Activated T-cell treated with anti-CD3 and anti-CD28 coated beads, Interleukin-2, amount 50 U/mL, for 72 hours (primary cell): ENCODE measurements at places on chromosomes 2 and 18. TPM values are rescaled to one million over a fixed set of nuclear protein-coding genes. Genes with fewer than 3 reads are reported as not detected.
A peak's percentile ranks its signal among the peaks of the same experiment; 100 is the strongest.

- no peaks in the 10 kb centered on the region for H3K27me3 ChIP-seq
- peaks cover 2% of the 10 kb centered on the region for H3K36me3 ChIP-seq
- H3K4me1 ChIP-seq = no peaks in the 10 kb centered on the region
- no peak overlapping the region for H3K4me3 ChIP-seq
- DNase-seq = no peak
Observed at GRCh38 chr2:160574468-160575140, 81.0 kb upstream of the RBMS1 start.

GRCh38 chr2:22360735-22361374 is 1024.1 kb upstream of the KLHL29 start:
- H3K27ac ChIP-seq = no peak overlapping the region
- no peaks in the 10 kb centered on the region for H3K4me1 ChIP-seq
- DNase-seq = no peak
- H3K4me3 ChIP-seq = no peak overlapping the region
- H3K27me3 ChIP-seq = no peaks in the 10 kb centered on the region

DNA sequence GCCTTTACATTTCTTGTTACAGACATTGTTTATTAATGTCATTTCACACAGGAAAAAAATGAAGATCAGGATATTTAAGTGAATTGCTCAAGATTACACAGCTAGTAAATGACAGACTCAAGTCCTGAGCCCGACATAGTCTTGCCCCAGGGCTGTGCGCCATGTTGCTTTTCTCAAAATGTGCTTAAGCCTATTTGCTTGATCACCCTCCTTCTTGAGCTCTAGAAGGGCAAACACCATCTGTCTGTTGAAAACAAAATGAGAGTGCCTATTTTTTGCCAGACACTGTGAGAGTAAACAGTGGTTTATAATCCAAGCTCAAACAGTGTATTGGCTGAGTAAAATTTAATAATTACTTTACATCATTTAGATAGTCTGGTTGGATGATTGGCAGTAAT is 34.8 kb upstream of the HNMT start:
- H3K27me3 ChIP-seq = no peaks in the 10 kb centered on the region
- no peak overlapping the region for H3K4me3 ChIP-seq
- H3K27ac ChIP-seq = no peak overlapping the region
- H3K4me1 ChIP-seq = no peaks in the 10 kb centered on the region
- no peak for DNase-seq
- H3K36me3 ChIP-seq = no peaks in the 10 kb centered on the region

GRCh38 chr2:199433204-199433832 is 24.4 kb downstream of the SATB2 start:
- DNase-seq = no peak
- H3K4me3 ChIP-seq = no peak overlapping the region
- H3K4me1 ChIP-seq = no peaks in the 10 kb centered on the region
- no peak overlapping the region for H3K27ac ChIP-seq

GRCh38 chr2:97653473-97653872 is 7.6 kb downstream of the COX5B start:
- H3K27me3 ChIP-seq = no peaks in the 10 kb centered on the region
- H3K4me3 ChIP-seq = no peak overlapping the region
- no peak for DNase-seq
- peaks cover 27% of the 10 kb centered on the region for H3K36me3 ChIP-seq
- peaks cover 31% of the 10 kb centered on the region for H3K4me1 ChIP-seq

GRCh38 chr2:43169099-43169945 is 57.1 kb downstream of the ZFP36L2 start:
- H3K27me3 ChIP-seq = no peaks in the 10 kb centered on the region
- no peak for DNase-seq
- H3K36me3 ChIP-seq = no peaks in the 10 kb centered on the region

GRCh38 chr18:46067438-46068007 is 4.5 kb downstream of the PSTPIP2 start:
- H3K27ac ChIP-seq = no peak overlapping the region
- H3K4me3 ChIP-seq = no peak overlapping the region
- H3K27me3 ChIP-seq = no peaks in the 10 kb centered on the region

DNA sequence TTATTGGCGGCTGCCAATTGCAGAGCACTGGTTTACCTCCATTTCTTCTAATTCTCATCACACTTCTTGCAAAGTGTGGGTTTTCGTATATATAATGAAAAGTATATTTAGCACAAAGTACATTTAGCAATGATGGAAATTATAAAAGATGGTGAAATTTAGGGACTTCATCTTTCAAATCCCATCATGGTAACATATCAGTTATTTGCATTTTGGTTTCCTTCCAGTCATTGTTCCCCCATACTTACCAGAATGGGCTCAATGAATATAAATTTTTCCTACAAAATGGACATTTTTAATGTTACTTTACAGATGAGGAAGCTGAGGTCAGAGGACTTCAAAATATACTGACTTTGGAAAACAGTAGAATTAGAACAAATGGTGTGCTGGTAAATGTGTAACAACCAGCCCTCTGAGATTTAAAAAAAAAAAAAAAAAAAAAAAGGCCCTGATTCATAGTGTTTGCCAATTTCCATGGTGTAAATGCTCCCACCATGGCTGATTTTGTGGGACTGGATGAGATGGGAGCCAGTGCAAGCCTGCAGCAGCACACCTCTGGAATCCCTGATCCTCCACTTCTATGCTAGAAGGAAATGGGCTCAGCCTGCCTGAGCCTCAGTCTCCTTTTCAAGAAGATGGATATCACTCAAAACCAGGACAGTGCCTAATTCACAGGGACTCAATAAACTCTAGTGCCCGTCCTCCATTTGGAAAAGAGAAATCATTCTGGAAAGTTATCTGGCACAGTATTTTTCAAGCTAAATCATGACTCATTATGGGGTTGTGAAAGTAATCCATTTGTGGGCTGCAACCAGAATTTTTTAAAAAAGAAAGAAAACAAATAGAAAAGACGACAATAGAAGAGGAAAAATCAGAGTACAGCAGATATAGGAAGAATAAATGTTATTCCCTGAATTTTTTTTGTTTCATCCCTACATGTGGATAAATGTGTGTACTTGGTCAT is 34.0 kb downstream of the LBH start:
- peaks cover 30% of the 10 kb centered on the region for H3K36me3 ChIP-seq
- no peak for DNase-seq
- H3K27me3 ChIP-seq = no peaks in the 10 kb centered on the region
- H3K27ac ChIP-seq = peak overlapping the region; percentile 98

DNA sequence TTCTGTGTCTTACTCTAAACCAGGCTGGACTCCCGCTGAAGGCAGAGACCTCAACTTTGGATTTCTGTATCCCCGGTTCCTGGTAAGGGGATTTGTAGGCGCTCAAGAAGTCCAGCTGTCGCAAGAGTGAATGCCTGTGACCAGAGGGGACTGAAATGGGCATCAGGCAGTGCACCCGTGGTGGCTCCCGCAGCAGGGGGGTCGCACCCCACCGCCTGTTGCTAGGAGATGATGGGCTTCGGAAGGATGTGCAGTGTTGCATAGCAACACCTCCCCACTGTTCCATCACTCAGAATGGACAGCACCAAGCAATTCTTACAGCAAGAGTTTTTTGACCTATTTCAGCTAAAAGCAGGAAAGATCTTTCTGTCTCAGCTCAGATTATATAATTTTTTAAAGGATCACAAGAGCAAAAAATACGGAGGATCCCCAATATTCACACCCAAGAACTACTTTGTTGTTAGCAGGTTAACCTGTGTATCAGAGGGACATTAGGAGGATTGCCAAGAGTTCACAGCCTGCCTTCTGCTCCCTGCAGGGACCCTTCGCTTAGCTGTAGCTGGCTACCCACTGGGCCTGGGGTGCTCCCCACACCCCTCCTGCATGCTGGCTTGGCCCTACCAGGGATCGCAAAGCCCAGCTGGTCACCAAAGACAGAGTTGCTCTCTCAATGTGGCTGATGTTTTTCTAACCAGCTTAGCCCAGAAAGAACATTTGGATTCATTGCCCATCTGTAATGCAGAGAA is 63.8 kb downstream of the SOWAHC start:
- no peak overlapping the region for H3K27ac ChIP-seq
- no peak for DNase-seq
- H3K27me3 ChIP-seq = peaks cover 22% of the 10 kb centered on the region

GRCh38 chr18:7579176-7579917 is 12.2 kb downstream of the PTPRM start:
- H3K27ac ChIP-seq = no peak overlapping the region
- H3K36me3 ChIP-seq = no peaks in the 10 kb centered on the region
- H3K27me3 ChIP-seq = peaks cover 5% of the 10 kb centered on the region
- H3K4me1 ChIP-seq = no peaks in the 10 kb centered on the region
- no peak overlapping the region for H3K4me3 ChIP-seq
- DNase-seq = no peak

GRCh38 chr2:240704651-240705050 is 13.0 kb downstream of the AQP12A start:
- peaks cover 13% of the 10 kb centered on the region for H3K4me1 ChIP-seq
- H3K27ac ChIP-seq = peak overlapping the region; percentile 83
- peak overlapping the region; percentile 60 for H3K4me3 ChIP-seq

- no peak overlapping the region for H3K4me3 ChIP-seq
- H3K4me1 ChIP-seq = no peaks in the 10 kb centered on the region
- no peak overlapping the region for H3K27ac ChIP-seq
- no peak for DNase-seq
- peaks cover 20% of the 10 kb centered on the region for H3K27me3 ChIP-seq
- no peaks in the 10 kb centered on the region for H3K36me3 ChIP-seq
Observed at GRCh38 chr2:191815010-191815409, 31.9 kb downstream of the CAVIN2 start.

DNA sequence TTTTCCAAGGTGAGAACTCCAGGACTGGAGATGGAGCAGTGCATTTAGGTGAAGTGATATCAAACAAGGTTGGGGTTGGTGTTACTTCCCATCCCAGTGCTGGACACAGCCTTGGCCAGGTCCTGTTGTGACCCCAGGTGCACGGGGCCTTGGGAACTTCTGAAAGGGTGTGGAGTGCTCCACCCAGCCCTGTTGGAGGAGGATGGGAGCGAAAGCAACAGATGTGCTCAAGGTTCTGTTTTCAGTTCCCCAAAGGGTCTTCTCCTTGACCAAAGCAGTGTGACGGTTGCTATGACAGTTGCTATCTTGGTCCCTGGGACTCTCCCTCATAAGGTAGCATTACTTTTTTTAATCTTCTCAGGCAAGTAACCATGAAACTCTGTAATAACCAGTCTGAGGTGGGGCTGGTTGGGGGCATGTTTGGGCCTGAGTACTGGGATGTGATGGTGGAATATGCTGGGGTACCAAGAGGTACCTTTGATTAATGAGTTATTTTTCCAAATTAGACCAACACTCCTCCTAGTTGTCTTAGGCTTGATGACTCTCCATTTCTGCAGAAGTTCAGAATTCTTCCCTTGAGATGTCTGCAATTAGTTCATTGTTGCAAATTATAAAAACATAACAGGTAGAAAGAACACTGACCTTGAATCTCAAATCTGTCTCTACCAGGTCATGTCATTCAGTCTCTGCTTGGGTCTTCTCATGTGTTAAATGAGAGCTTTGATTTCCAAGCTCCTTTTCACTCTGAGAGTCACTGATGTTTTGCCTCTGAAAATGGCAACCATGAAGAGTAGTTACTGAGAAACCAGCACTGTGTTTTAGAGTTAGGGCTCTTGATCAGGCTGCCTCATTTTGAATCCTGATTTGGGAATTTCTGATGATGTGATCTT is 154.5 kb downstream of the RPIA start:
- no peaks in the 10 kb centered on the region for H3K4me1 ChIP-seq
- no peak overlapping the region for H3K4me3 ChIP-seq
- H3K27me3 ChIP-seq = peaks cover 8% of the 10 kb centered on the region
- no peaks in the 10 kb centered on the region for H3K36me3 ChIP-seq

DNA sequence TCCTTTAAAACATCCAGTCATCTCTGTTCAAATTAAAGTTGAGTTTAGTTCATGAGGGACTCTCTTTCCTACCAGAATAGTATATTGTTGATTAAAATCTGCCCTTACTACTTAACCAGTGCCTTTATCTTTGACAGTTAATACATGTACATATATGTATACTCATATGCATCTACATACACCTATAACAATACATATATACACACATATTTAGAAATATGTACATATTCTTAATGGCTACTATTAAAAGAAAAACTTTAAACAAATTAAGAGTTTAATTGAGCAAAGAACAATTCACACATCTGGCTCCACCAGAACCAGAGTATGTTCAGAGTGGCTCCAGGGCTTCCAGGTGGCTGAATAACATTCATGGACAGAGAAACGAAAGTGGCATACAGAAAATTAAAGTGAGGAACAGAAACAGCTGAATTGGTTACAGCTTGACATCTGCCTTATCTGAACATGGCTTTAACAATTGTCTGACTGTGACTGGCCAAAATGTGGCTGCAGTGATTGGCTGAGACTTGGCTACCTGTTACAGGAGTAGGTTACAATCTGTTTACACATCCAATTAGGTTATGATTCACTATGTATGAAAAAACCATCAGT is 38.8 kb downstream of the ZNF519 start:
- no peak for DNase-seq
- H3K27ac ChIP-seq = no peak overlapping the region
- no peaks in the 10 kb centered on the region for H3K36me3 ChIP-seq
- no peaks in the 10 kb centered on the region for H3K27me3 ChIP-seq

DNA sequence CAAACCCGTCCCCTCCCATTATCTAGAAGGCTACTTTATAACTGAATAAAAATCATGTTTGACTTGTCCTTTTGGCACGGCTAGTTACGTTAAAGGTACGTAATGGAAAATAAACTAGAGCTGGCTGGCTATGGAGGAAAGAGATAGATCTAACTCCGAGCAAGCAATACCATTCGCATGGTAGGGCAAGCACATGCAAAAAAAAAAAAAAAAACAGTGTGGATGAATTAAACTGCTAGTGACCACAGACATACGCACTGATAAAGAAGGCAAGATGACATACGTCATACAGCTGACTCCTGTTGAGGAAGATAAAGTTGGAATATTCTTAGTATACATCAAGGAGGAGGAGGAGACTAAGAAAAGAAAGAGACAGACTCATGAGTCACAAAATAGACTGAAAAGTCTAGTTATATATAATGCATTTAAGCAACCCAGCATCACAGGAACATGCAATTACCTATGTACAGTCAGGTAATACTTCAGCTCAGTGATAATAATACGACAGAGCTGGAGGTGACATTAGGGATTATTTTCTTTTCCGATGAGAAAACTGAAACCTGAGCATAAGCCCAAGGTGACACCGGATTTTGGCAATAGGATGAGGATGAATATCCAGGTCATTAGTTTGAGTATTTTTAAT is 37.9 kb upstream of the NARS1 start:
- H3K36me3 ChIP-seq = peaks cover 14% of the 10 kb centered on the region
- no peak overlapping the region for H3K4me3 ChIP-seq
- no peaks in the 10 kb centered on the region for H3K27me3 ChIP-seq

SLC19A3 gene
- total RNA-seq = not detected

ABCB11 gene
- not detected for total RNA-seq

CHRNG gene
- not detected for total RNA-seq

MOCOS gene
- 0.22 TPM for total RNA-seq

DOK6 gene
- total RNA-seq = not detected

ATP8B1 gene
- total RNA-seq = not detected

TYMS gene
- total RNA-seq = 163 TPM

DNAH6 gene
- total RNA-seq = 1.5 TPM
